T1000 (cell line): ENCODE measurements at places on chromosomes 12 and 14.
A peak's percentile ranks its signal among the peaks of the same experiment; 100 is the strongest.

- DNase-seq: no peak
Measured at GRCh38 chr14:77148510-77149231, 7.1 kb upstream of the ZDHHC22 start.

DNA sequence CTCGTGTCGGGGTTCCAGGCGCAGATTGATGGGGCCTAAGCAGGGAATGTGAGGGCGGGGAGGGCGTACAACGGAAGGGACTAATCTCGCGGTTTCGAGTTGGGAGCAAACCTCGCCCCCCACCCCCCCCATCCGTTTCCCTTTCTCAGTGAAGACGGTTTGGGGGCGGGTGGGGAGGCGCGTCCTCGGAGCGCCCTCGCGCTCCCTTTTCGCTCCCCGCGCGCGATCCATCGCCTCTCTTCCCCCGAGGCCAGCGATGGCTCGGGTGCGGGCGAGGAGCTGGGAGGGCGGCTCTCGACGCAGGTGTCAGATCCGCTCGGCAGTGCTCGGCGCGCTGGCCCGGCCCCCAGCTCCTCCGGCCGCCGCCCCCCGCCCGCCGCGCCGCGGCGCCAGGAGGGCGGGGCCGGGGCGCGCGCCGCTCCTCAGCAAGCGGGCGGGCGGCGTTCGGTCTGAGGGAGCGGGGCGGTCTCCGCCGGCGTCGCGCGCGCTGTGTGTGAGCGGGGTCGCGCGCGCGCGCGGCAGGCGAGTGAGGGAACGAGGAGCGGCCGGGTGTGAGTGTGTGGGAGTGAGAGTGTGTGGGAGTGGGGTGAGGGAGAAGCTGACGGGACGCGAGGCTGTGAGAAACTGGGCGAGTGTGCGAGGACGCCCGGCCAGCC, at the start of gene RIMKLB:
RIMKLB (plus strand) TSS at position 516 of the 656 bp plus-strand sequence. CDS start 15,876 bp downstream, outside the sequence.
- DNase-seq: peak; percentile 41

- DNase-seq: no peak
Measured at GRCh38 chr12:130435826-130436225, 98.1 kb downstream of the PIWIL1 start.

DNA sequence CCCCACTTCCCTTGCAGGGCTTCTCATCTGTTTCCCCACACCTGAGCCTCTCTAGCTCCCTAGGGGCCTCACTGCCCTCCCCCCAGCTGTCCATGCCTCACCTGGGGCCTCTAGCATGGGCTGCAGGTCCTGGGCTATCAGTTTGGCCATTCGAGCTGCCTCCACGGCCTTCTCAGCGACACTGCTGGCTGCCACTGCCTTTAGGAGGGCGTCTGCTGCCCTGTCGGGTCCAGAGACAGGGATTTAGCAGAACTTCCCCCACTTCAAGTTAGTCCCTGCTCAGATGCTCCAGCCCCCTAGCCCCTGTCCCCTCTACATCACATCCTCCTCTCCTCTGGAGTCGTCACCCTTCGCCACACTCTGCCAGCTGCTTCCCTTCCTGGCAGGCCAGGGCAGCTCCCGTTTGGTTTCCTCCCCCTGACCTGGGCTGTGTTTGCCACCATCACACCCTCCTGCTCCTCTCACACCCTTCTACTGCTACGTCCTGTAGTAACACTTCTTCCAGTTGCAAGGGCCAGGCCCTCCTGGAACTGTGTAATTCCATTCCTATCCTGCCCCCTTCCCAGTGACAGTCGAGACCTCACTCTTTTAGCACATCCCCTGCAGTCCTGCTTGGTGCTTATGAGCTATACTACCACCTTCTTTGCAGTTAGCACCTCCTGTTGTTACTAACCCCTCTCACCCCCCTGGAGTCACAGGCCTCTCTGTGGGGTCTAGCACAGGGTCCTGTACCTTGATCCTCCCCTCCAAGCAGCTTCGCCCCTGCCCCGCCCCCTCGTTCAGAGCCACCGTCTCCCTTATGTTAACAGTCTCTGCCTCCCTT, 4.3 kb upstream of the AP1G2 start:
- no peak for DNase-seq

DNA sequence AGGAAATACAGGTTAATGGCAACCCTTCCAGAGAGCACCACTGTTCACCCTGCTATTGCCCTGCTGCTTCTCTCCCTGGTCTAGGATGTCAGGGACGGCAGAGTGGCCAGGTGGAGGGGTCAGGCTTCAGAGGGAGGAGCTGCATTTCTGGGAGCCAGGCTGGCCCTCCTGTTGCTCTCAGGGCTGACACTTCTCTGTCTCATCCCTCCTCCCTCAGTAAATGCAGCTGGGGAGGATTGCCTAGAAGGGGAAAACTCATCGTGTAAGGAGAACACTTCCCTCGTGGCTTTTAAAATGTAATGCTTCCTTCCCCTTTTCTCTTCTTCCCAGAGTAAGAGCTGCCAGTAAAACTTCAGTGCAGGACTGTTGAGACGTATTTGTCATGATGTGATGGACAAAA, 20.8 kb downstream of the SUSD6 start:
- no peak for DNase-seq

DNA sequence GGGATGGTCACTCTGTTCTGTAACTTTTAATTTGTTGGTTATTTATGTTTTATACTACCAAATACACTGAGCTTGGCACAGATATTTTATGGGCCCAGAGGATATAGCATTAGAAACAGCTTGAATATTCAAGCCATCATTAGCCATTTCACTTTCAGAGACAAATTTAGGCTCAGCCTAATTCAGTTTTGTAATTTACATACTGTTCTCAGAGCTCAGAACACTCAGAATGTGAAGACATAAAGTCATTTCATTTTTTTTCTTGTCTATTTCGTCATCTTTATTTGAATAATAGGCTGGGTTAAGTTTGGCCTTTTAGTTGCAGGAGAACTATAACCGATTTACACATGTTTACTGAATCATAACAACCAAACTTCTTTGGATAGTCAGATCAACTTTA, 361.7 kb downstream of the SNAPC1 start:
- no peak for DNase-seq

DNA sequence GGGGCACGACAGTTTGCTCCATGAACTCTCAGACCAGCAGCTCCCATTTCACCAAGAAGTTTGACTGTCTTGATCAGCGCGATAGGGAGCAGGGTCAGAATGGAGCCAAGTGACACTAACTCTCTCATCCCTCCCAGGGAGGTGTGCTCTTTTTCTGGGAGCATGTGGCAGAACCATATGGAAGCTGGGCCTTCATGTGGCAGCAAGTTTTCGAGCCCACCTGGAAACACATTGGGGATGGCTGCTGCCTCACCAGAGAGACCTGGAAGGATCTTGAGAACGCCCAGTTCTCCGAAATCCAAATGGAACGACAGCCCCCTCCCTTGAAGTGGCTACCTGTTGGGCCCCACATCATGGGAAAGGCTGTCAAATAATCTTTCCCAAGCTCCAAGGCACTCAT, 24.0 kb downstream of the ITGA7 start:
- no peak for DNase-seq

DNA sequence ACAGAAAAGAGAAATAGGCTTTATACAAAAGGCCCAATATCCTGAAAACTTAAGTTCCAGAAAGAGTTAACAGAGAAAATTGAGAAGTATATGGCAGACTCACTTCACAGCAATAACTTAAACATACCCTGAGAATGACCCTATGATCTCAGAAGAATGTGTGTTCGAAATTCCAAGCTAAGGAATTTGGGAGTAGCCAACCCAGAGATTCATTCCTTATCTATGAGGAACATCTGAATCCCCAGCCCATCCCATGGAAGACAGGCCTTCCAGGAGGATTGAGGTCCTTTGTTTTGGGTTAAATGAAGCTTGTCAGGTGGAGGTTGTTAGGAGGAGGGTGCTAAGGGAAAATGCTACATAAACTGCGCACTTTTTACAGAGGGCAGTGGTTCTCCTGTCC, 7.5 kb upstream of the SAV1 start:
- DNase-seq: no peak

- DNase-seq: no peak
Measured at GRCh38 chr12:4943067-4943937, 33.6 kb downstream of the KCNA1 start.

- no peak for DNase-seq
Measured at GRCh38 chr14:96568621-96569020, 66.4 kb downstream of the PAPOLA start.

DNA sequence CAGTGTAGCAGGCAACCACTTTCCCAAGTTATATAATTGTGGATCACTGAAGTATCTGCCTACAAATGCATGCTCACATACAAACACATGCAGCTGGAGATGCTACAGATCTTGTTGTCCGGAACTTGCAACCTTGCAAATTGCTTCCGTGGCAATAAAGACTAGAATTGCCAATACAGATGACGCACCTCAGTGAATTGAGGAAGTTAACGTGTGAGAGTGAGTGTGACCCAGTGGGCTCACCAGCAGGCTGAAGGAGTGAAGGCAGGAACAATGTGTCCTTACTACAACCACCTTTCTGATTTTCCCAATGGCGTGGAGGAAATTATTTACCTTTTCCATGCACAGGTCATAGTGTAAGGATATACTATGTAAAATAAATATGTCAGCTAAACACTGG, 89.4 kb upstream of the GRIP1 start:
- no peak for DNase-seq

- no peak for DNase-seq
Measured at GRCh38 chr12:6347367-6348338, 5.8 kb upstream of the TNFRSF1A start.

- no peak for DNase-seq
Measured at GRCh38 chr12:9730011-9730410, 2.9 kb downstream of the CLECL1 start.

DNA sequence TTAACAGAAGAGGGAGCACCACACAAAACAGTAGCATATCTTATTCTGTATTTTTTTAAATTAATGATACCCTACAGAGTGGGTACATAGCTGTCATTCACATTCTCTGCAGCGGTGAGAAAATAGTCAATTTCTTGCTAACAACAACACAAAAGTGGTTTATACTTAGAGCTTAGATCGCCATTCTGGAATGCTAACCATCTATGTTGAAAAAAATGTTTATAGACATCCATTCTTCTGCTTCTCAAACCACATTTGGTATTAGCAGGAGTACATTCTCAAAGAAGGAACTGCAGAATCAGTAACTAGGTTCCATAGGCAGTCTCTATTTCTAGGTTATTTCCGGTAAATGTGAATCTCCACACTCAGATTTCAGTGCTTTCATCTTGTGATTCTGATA, 185.9 kb downstream of the PPFIA2 start:
- no peak for DNase-seq

DNA sequence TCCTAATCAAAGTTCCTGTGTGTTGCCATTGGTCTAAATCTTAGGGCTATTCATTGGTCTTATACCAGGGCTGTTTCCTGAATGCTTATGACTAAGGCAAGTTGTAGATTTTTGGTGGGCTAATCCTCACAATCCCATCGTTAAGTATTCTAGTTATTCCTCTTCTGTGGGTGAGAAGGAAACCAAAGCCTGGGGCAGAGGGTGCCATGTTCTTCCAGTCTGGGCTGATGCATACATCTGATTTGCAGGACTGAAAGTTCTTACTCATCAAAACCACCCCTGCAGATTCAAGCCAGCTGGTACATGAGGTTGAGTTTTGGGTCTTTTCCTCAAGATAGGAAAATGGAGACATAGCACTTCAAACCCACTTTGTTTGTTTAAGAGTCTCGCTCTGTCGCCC, 25.7 kb downstream of the PPP1CC start:
- no peak for DNase-seq
